ENCODE measurements at places on chromosomes 3 and 15. TPM values are rescaled to one million over a fixed set of nuclear protein-coding genes. Genes with fewer than 3 reads are reported as not detected.

Gene SCN11A
- total RNA-seq: not detected

Gene LCTL
- total RNA-seq: not detected

Gene ITIH4
- 50.6 TPM for total RNA-seq

Gene PIK3R4
- 28.4 TPM for total RNA-seq

Gene MON1A
- total RNA-seq: 17.4 TPM

Gene RFTN1
- 108 TPM for total RNA-seq

Gene DUOXA2
- not detected for total RNA-seq

Gene DPPA2
- total RNA-seq: not detected

Gene GNAT1
- total RNA-seq: not detected

Gene UBAP1L
- total RNA-seq: 11.0 TPM

Gene TEX9
- total RNA-seq: 13.5 TPM

Gene MOBP
- total RNA-seq: not detected

Gene GCSAM
- total RNA-seq: not detected

DNA sequence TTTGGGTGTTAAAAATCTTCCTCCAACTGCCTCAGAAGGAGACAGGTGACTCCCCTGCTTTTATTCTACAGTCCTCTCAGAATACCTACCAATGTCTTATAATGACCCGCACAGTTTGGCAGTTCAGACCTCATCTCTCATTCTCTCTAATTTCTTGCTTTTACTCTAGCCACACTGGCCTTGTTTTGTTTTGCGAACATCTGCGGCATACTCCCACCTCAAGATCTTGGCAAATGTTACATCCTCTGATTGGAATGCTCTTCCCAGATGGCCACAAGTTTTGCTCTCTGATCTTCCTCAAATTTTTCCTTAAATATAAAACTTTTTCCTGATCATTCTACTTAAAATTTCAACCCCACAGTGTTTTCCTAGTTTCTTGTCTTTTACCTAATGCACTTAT, 94.1 kb downstream of the PLSCR2 start:
- no peak for DNase-seq

DNA sequence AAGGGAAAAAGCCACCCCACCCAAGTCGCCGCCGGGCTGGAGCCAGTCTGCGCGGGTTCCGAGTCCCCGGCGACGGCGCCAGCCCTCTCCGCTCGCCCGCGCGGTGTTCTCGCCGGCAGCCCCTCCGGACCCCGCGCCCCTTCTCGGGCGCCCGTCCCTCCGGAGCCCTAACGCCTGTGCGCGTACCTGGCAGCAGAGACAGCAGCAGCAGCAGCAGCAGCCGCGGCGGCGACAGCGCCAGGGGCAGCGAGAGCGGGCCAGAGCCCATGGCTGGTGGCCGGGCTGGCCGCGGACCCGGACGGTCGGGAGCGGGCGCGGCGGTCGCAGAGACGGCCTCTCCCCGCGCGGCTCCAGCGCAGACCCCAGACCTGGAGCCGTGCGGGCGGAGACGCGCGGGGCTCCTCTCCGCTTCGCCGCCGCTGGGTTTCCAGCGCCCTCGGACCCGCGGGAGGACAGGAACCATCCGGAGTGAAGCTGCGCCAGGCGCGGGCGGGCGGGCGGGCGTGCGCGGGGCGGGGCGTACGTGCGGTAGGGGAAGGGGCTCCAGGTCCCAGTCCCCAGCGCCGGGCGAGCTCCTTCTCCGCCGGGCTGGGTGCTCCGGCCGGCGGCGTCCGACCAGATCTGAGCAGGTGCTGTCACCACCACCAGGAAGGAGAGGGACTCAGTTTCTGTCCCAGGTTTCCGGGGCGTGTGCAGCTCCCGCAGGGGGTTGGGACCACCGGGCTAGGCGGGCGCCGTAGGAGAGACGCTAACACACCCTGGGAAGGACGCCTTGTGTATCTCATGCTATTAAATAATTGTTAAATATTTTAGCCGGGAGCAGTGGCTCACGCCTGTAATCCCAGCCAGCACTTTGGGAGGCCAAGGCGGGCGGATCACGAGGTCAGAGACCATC, at the start of gene CHRNA3:
Gene CHRNA3 (minus strand): TSS at position 470 of the 895 bp plus-strand sequence. CDS start 202 bp downstream, at position 268.
- no peak for DNase-seq

- DNase-seq: no peak
Observed at GRCh38 chr3:4351164-4351855, 48.1 kb downstream of the SETMAR start.

GRCh38 chr15:43207024-43207423, 13.8 kb downstream of the EPB42 start:
- no peak for DNase-seq

GRCh38 chr3:197028728-197029510, 698 bp downstream of the MELTF start:
- no peak for DNase-seq

DNA sequence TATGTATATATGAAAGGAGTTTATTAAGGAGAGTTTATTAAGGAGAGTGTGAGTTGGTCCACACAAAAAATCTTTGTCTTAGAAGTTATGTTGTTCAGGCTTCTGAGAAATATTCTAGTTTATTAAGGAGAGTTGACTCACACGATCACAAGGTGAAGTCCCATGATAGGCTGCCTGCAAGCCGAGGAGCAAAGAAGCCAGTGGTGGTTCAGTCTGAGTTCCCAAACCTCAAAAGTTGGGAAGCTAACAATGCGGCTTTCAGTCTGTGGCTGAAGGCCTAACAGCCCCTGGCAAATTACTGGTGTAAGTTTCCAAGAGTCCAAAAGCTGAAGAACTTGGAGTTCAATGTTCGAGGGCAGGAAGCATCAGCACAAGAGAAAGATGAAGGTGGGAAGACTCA, 42.4 kb upstream of the DAZL start:
- no peak for DNase-seq

DNA sequence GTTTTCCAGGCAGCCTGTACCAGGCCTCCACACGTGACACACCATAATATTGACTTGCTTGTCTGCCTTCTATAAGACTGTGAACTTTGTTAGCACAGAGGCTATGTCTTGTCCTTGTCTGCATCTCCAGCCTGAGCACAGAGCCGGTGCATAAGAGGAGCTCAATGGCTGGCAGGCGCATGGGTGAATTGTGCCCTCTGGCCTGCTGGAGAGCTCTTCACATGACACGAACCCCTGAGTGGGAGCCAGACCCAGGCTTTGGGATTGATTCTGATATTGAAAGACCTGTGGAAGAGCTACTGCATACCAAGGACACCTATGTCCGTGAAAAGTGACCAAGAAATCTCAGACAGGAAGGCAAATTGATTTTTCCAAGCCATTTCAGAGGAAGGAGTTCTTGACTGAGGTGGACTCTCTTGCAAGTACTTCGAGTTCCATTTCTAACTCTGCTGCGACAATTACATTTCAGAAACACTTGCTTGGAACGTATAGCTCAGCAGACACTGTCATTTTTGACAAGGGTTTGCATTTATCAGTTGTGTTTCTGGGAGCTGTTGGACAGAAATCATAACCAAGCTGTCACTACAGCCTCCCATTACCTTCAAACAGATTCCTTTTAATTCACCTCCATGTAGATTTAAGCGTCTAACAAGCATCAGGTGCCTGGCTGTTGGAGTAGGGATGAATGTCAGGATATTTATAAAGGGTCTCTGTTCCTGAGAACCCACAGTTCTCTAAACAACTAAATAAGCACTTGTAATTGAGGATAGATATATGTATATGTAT, 281.3 kb downstream of the WDR72 start:
- no peak for DNase-seq

- DNase-seq: no peak
Observed at GRCh38 chr15:66850996-66851310, 148.9 kb downstream of the SMAD6 start.

- DNase-seq: no peak
Observed at GRCh38 chr3:69761896-69762767, 22.9 kb downstream of the MITF start.

DNA sequence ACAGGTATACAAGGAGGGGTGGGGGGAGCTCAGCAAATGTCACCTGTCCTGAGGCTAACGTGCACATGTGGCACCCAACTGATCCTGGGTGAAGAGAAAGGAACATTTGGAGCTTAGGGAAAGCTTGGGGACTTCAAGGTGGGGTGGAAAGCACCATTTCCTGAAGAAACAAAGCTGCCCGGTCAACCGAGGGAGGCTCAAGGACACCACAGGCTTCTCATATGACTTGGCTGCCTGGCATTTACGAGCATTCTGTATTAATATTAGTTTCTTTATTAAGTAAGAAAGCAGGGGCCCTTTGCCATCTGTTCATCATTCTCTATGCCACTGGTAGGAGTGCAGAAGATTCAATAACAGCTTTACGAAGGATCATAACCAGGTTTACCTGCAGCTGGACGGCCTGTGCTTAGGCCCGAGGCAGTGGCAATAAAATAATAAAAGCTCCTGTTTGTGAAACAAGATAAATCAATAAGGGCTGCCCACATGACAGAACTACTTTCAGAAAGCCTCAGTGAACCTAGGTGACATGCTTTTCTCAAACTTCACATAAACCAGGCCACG, 54.0 kb downstream of the ETV5 start:
- no peak for DNase-seq

GRCh38 chr15:67142092-67142766, 76.8 kb downstream of the SMAD3 start:
- DNase-seq: no peak

DNA sequence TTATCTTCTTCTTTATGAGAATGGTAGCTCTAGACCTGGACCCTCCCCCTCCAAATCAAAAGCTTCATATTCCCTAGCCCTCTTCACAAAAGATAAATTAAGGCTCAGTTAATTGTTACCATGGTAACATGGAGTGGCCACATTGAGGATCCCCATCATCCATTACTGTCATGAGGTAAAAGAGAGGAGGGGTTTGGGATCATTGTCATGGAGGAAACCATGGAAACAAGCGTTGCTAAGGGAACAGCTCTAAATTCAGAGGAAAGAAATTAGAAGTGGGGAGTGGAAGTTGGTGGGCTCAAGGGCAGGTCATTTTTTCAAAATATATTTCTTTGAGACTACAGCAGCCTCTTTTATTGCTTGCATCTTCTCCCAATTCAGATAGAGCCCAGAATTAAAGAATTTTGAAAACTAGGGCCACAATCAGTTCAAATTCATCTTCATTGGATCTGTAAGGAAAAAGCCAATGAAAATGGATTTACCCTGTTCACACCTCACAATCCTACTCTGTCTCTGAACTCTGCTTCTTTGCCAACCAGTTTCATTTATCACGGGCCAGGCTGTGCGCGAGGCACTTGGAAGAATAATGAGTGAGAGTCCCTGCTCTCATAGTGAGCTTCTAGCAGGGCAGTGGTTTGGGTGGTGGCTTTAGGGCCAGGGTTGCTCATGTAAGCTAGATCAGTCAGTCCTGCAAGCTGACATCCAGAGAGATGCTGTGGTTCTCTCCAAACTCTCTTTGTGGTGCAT, 11.6 kb upstream of the AEN start:
- no peak for DNase-seq

- DNase-seq: no peak
Observed at GRCh38 chr15:26889298-26889898, 22.5 kb downstream of the GABRA5 start.

- DNase-seq: peak; percentile 19
Observed at GRCh38 chr15:85407421-85408269, 27.2 kb downstream of the AKAP13 start.

GRCh38 chr15:62456011-62456920, 291.2 kb upstream of the C2CD4B start:
- no peak for DNase-seq

DNA sequence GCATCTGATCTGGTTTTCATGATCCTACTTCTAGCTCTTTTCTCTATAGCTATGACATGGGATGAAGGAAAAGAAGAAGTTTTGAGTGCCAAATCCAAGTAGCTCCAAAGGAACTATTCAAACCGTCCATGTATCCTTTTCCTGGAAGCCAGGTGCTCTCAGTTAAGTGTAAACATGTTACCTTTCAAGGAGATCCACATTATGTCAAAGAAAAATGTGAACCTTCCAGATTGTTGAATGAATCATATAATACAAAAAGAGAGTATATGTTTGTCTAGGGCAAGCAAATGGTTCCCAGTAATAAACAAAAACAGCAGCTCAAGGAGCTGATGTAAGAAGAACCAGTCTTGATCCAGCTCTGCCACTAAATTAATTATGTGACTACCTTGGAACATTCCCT, 534.9 kb downstream of the MAGI1 start:
- DNase-seq: no peak

GRCh38 chr3:138389144-138389601, 40.8 kb downstream of the MRAS start:
- no peak for DNase-seq

DNA sequence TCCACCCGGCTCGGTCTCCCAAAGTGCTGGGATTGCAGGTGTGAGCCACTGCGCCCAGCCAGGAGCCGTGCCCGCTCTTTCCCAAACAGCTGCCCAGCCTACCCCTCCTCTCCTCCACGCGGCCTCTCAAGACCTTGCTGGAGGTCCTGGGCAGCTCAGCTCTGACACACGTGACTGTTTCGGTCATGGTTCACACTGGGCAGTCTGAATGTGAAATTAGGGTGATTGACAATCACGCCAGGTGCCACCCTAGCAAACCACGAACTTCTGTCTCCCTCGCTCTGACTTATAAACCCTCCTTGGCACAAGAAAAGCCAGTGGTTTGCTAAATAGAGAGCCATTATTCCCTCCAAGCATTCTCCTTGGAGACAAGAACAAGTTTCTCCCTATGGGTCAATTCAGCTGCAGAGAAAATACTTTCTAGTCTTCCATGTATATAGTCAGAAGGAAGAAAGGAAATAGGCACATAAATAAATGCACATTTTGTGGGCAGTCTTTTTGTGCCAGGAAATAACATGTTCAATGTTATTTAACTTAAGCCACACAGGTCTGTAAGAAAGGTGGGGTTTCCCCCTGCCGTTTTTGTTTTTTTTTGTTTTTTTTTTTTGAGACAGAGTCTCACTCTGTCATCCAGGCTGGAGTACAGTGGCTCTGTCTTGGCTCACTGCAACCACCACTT, 121.9 kb upstream of the MEF2A start:
- DNase-seq: no peak

DNA sequence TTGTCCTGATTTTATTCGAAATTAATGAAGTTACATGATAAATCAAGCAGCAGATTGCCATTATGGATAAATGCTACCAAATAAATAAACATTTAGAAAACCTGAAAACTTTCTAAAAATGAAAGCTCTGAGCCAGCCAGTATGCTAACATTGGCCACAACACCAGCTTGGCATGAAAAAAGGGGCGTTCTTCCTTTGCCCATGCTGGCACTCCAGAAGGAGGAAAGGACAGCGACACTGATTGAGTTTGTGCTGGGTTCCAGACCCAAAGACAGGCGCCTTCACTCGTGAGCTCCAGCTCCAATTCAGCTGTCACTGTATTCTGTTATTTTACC, 5.1 kb downstream of the STIMATE start:
- no peak for DNase-seq

- DNase-seq: no peak
Observed at GRCh38 chr3:56115698-56116097, 352.6 kb downstream of the ERC2 start.

GRCh38 chr3:30683769-30684168, 77.4 kb downstream of the TGFBR2 start:
- no peak for DNase-seq

DNA sequence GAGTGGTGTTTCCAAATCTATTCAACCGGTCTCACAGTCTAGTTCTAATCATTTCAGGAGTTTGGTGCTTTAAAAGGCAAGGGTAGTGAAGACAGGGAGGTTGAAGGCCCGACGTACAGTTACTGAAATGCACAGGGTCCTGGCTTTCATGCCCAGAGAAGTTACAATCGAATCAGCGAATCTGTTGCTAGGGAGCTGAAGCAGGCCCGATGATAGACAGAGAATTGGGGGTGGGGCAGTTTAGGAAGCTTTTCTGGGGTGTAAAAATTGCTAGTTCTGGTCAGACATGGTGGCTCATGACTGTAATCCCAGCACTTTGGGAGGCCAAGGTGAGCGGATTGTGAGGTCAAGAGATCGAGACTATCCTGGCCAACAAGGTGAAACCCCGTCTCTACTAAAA, 63.1 kb upstream of the ATP13A3 start:
- no peak for DNase-seq

Measured in thoracic aorta (tissue), 2 donors.